ENCODE measurements at places on chromosomes 4 and X. TPM values are rescaled to one million over a fixed set of nuclear protein-coding genes. Genes with fewer than 3 reads are reported as not detected.

Gene NPY5R
- total RNA-seq = 0.12 TPM

Gene ALAS2
- total RNA-seq = not detected

Gene DDX53
- total RNA-seq = not detected

Gene HSFX2
- not detected for total RNA-seq

Gene SPANXN4
- total RNA-seq = not detected

Gene SUPT20HL2
- not detected for total RNA-seq

Gene SASH3
- total RNA-seq = not detected

Gene PNMA6F
- total RNA-seq = not detected

Gene TCEANC
- total RNA-seq = 4.6 TPM

Gene AFF2
- total RNA-seq = 15.4 TPM

Gene IGSF1
- total RNA-seq = 3.9 TPM

Gene MAMLD1
- total RNA-seq = 4.5 TPM

Gene USP51
- total RNA-seq = 9.4 TPM

DNA sequence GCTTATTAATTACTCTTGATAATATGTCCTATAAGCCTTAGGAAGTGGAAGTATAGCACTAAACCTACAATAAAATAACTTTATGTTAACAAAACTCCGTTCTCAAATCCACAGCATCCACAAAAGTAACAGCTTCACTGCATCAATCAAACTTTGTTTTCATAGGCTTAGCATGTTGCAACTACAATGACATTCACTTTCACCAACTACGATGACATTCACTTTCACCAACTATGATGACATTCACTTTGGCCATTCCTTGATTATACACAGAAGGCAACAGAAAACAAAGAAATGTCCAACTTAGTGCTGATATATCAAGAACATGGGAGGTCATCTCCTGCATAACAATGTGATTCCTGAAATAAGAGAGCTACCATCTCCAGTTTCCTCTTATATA, 44.3 kb downstream of the FBXL5 start:
- DNase-seq = no peak
- H3K36me3 ChIP-seq = peaks cover 18% of the 10 kb centered on the region
- H3K4me1 ChIP-seq = peaks cover 13% of the 10 kb centered on the region
- no peak overlapping the region for H3K27ac ChIP-seq

GRCh38 chrX:106300656-106301055, 132.6 kb downstream of the PWWP3B start:
- H3K36me3 ChIP-seq = no peaks in the 10 kb centered on the region
- DNase-seq = no peak
- no peak overlapping the region for H3K4me3 ChIP-seq
- H3K27me3 ChIP-seq = no peaks in the 10 kb centered on the region

DNA sequence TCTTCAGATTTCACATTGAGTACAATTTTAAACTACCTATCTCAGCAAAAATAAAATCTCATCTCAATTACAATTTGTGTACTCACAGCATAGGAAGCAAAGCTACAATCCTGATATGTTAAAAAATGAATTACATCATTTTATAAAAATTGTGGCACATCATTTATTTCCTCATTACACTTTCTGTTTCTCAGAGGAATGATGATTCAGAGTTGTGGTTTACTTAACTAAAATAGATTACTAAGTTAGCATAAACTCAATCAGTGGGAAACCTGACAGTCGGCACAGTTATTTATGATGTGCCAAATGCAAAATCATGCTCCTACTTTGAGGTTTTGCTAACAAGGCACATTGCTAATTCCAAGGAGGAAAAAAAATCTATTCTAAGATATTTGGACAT, 325.0 kb downstream of the FBXO8 start:
- H3K36me3 ChIP-seq = no peaks in the 10 kb centered on the region
- H3K4me3 ChIP-seq = no peak overlapping the region
- no peaks in the 10 kb centered on the region for H3K4me1 ChIP-seq
- no peak for DNase-seq
- H3K27ac ChIP-seq = no peak overlapping the region
- peaks cover 8% of the 10 kb centered on the region for H3K27me3 ChIP-seq

- H3K36me3 ChIP-seq = no peaks in the 10 kb centered on the region
- H3K27ac ChIP-seq = no peak overlapping the region
- DNase-seq = no peak
- H3K4me3 ChIP-seq = no peak overlapping the region
- H3K27me3 ChIP-seq = no peaks in the 10 kb centered on the region
Measured at GRCh38 chrX:21881881-21882574, 26.2 kb downstream of the YY2 start.

GRCh38 chr4:47642985-47643760, 158.1 kb downstream of the ATP10D start:
- no peaks in the 10 kb centered on the region for H3K27me3 ChIP-seq
- peaks cover 11% of the 10 kb centered on the region for H3K4me1 ChIP-seq
- no peak for DNase-seq
- H3K4me3 ChIP-seq = no peak overlapping the region
- H3K36me3 ChIP-seq = peaks cover 4% of the 10 kb centered on the region
- H3K27ac ChIP-seq = no peak overlapping the region

DNA sequence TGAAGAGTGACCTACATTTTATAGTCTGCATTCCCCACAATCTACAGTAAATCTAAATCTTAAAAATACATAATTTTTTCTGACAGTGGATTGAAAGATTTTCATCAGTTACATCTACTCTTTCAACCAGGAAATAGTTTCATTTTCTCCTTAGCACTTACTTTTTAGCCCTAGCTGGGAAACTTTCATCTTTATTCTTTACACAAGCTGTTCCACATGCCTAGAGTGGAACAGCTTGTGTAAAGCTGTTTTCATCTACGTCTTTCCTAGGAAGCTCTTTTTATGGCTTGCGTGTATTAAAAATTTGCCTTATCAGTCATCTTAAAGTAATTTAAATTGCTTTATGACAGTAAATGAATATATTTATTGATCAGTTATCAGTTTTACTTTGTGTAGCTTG, 40.5 kb downstream of the RBPJ start:
- no peak overlapping the region for H3K27ac ChIP-seq
- DNase-seq = no peak
- no peak overlapping the region for H3K4me3 ChIP-seq
- no peaks in the 10 kb centered on the region for H3K36me3 ChIP-seq

GRCh38 chr4:123889507-123889906, 492.9 kb downstream of the SPRY1 start:
- no peak for DNase-seq
- H3K4me1 ChIP-seq = peaks cover 20% of the 10 kb centered on the region
- H3K27ac ChIP-seq = no peak overlapping the region
- H3K4me3 ChIP-seq = no peak overlapping the region
- no peaks in the 10 kb centered on the region for H3K27me3 ChIP-seq
- H3K36me3 ChIP-seq = peaks cover 3% of the 10 kb centered on the region

GRCh38 chr4:73715659-73716058, 24.7 kb upstream of the CXCL8 start:
- H3K4me1 ChIP-seq = no peaks in the 10 kb centered on the region
- no peak for DNase-seq
- H3K36me3 ChIP-seq = no peaks in the 10 kb centered on the region
- H3K4me3 ChIP-seq = no peak overlapping the region

- H3K27me3 ChIP-seq = no peaks in the 10 kb centered on the region
- no peak overlapping the region for H3K4me3 ChIP-seq
- H3K4me1 ChIP-seq = no peaks in the 10 kb centered on the region
Measured at GRCh38 chrX:12421918-12422317, 283.6 kb downstream of the FRMPD4 start.

- H3K27ac ChIP-seq = no peak overlapping the region
- H3K36me3 ChIP-seq = no peaks in the 10 kb centered on the region
- no peaks in the 10 kb centered on the region for H3K27me3 ChIP-seq
- H3K4me3 ChIP-seq = no peak overlapping the region
- no peaks in the 10 kb centered on the region for H3K4me1 ChIP-seq
- no peak for DNase-seq
Measured at GRCh38 chr4:19596342-19596741, 655.4 kb upstream of the SLIT2 start.

GRCh38 chr4:25881193-25881592, 18.4 kb upstream of the SEL1L3 start:
- no peak for DNase-seq
- H3K4me3 ChIP-seq = no peak overlapping the region
- peaks cover 14% of the 10 kb centered on the region for H3K4me1 ChIP-seq
- H3K27ac ChIP-seq = no peak overlapping the region
- H3K36me3 ChIP-seq = no peaks in the 10 kb centered on the region
- H3K27me3 ChIP-seq = peaks cover 3% of the 10 kb centered on the region

GRCh38 chr4:21780148-21780547, 168.4 kb downstream of the KCNIP4 start:
- peaks cover 3% of the 10 kb centered on the region for H3K27me3 ChIP-seq
- DNase-seq = no peak
- no peaks in the 10 kb centered on the region for H3K4me1 ChIP-seq
- no peak overlapping the region for H3K27ac ChIP-seq
- no peak overlapping the region for H3K4me3 ChIP-seq
- no peaks in the 10 kb centered on the region for H3K36me3 ChIP-seq

- H3K4me1 ChIP-seq = peaks cover 33% of the 10 kb centered on the region
- H3K27ac ChIP-seq = no peak overlapping the region
- peak overlapping the region; percentile 19 for H3K4me3 ChIP-seq
- H3K27me3 ChIP-seq = no peaks in the 10 kb centered on the region
Measured at GRCh38 chr4:8079916-8080753, 78.5 kb downstream of the ABLIM2 start.

DNA sequence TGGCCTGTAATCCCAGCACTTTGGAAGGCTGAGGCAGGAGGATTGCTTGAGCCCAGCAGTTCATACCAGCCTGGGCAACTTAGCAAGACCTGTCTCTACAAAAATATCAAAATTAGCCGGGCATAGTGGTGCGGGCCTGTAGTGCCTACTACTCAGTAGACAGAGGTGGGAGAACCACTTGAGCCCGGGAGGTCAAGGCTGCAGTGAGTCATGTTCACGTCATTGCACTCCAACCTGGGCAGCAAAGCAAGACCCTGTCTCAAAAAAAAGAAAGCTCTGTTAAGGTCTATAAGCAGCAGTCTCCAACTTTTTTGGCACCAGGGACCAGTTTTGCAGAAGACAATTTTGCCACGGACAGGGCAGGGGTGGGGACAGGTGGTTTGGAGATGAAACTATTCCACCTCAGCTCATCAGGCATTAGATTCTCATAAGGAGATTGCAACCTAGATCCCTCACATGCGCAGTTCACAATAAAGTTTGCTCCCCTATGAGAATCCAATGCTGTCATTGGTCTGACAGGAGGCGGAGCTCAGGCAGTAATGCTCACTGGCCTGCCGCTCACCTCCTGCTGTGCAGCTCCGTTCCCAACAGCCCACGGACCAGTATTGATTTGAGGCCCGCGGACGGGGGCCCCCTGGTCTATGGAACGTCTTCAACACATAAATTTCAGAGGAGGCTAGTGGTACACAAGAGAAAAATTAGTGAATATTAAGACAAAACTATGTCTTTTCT, 67.9 kb downstream of the KLHL8 start:
- peak overlapping the region; percentile 51 for H3K27ac ChIP-seq
- no peaks in the 10 kb centered on the region for H3K36me3 ChIP-seq
- H3K27me3 ChIP-seq = no peaks in the 10 kb centered on the region
- peaks cover 21% of the 10 kb centered on the region for H3K4me1 ChIP-seq

- no peaks in the 10 kb centered on the region for H3K27me3 ChIP-seq
- H3K4me3 ChIP-seq = no peak overlapping the region
- no peak for DNase-seq
Measured at GRCh38 chr4:89213382-89213701, 94.3 kb downstream of the GPRIN3 start.

DNA sequence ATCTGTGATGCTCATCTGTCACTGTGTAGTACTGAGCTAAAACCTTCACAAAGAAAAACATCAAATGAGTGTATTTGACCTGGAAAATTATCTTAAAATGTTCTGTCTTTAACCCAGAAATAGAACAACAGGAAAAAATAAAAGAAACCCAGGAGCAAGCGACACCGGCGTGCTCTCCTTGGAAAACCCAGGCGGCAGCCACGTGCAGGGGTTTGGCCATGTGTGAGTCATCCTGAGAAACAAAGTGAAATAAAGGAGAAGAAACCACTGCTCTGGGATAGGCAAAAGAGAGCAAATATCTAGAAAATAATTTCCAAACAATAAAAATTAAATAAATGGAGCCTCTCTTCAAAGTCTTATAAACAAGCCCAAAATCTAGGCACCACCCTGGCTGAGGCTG, 20.0 kb upstream of the TMEM128 start:
- H3K27me3 ChIP-seq = no peaks in the 10 kb centered on the region
- H3K4me3 ChIP-seq = no peak overlapping the region
- no peaks in the 10 kb centered on the region for H3K4me1 ChIP-seq
- H3K27ac ChIP-seq = no peak overlapping the region

- no peak overlapping the region for H3K27ac ChIP-seq
- no peaks in the 10 kb centered on the region for H3K27me3 ChIP-seq
- H3K36me3 ChIP-seq = peaks cover 5% of the 10 kb centered on the region
- DNase-seq = no peak
- no peak overlapping the region for H3K4me3 ChIP-seq
Measured at GRCh38 chrX:46036508-46036907, 508.7 kb downstream of the ZNF674 start.

GRCh38 chr4:73066445-73066844, 3.1 kb downstream of the COX18 start:
- no peak for DNase-seq
- H3K4me3 ChIP-seq = peak overlapping the region; percentile 36
- H3K36me3 ChIP-seq = peaks cover 13% of the 10 kb centered on the region

DNA sequence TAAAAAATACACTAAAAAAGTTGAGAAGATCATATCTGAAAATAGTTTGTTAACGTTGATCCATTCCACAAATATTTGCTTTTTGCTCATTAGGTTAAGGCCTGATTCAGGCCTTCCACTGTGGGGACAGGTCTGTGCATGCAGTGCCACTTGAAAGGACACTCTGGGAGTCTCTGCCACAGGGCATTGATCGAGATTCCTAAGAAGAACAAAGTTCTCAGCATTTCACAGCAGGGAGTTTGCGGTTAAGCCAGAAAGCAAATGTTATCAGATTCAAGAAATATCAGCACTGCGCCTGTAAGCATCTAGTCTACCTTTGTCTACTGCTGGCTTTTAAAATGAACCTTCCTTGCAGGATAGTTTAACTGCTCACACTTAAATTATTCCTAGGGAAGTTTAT, 62.2 kb upstream of the TNIP3 start:
- H3K4me1 ChIP-seq = no peaks in the 10 kb centered on the region
- H3K27me3 ChIP-seq = no peaks in the 10 kb centered on the region
- no peak overlapping the region for H3K4me3 ChIP-seq
- DNase-seq = no peak

GRCh38 chr4:1205586-1206298, 33.4 kb upstream of the SPON2 start:
- no peaks in the 10 kb centered on the region for H3K36me3 ChIP-seq
- no peak overlapping the region for H3K27ac ChIP-seq
- DNase-seq = no peak
- H3K4me3 ChIP-seq = no peak overlapping the region
- no peaks in the 10 kb centered on the region for H3K4me1 ChIP-seq
- no peaks in the 10 kb centered on the region for H3K27me3 ChIP-seq
